ENCODE measurements at places on chromosomes 5 and 9. TPM values are rescaled to one million over a fixed set of nuclear protein-coding genes. Genes with fewer than 3 reads are reported as not detected.

Gene PKN3
- polyA plus RNA-seq, result 1.1 TPM

Gene TSLP
- polyA plus RNA-seq, result not detected

Gene C1QTNF2
- not detected for polyA plus RNA-seq

Gene GFRA3
- not detected for polyA plus RNA-seq

Gene NR4A3
- polyA plus RNA-seq, result not detected

- no peak for DNase-seq
These were observed 75.4 kb upstream of the ARAP3 start for GRCh38 chr5:141757402-141757801.

- no peak for DNase-seq
These were observed 34.8 kb downstream of the CAMK2A start for GRCh38 chr5:150254774-150255173.

DNA sequence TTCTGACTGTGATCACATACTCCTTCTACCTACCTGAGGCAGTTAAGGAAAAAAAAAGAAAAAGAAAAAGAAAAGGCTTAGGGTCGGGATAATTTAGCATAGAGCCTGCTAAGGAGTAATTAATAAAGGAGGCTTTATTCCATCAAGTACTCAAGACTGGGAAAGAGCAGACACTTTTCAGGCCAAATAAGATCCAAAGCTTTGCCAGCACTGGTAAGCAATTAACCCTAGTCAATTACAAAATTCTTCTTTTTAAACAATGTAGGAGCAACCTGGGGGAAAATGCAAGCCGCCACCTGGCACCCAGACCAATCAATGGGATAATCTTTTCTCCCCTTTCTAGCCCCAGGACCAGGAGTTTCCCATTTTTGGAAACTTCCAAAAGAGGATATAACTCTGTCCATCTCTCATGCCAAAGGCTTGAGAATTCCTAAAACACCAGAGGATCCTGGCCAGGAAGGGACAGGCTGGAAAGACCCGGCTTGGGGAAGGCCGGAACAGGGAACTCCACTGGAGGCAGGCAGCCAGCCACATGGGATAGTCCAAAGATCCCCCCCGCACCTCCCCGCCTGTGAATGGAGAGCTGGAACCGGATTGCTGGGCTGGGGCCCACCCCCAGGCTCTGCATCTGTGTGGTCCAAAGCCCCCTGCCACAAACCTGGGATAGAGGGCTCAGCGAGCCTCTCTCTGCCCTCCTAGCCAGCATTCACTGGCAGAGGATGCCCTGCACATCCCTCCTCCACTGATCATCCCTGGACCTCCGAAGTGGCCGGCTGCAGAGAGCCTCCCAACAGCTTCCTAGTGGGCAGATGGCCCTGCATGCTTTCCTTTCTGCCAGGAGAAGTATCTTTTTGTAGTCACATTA lies 117.8 kb downstream of the ZNF354C start:
- no peak for DNase-seq

GRCh38 chr9:22650145-22650544 lies 203.5 kb downstream of the DMRTA1 start:
- no peak for DNase-seq

DNA sequence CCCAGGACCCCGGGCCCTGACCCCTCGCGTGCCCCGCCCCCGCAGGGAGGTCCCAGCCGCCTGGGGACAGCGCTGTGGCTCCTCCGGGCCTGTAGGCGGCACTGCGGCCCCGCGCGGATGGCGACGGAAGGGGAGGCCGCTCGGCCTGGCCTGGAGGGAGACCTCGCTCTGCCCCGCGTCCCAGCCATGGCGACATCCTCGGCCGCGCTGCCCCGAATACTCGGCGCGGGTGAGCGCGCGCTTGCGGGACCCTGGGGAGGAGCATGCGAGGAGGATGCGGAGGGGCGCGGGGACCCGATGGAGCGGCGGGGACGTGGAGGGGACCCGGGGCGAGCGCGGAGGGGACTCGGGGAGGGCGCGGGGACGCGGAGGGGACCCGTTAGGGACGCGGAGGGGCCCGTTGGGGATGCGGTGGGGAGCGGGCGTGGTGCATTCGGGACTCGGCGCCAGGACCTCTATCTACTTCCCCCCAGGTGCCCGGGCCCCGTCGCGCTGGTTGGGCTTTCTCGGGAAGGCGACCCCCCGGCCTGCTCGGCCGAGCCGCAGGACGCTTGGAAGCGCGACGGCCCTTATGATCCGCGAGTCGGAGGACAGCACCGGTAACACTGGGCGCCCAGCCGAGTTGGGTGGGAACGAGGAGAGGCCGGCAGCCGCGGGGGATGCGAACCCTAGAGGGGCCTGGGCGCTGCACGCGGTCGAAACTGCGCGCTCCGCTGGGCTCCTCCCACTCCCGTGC lies at the start of gene MRPS2:
TSS of gene MRPS2 (plus strand) at position 158 of the 736 bp plus-strand sequence. CDS start at position 187, 29 bp downstream.
- DNase-seq, result peak; percentile 84
